Activated CD4-positive, alpha-beta T cell treated with anti-CD3 and anti-CD28 coated beads for 24 hours (primary cell): ENCODE measurements at places on chromosomes 1 and 21.

DNA sequence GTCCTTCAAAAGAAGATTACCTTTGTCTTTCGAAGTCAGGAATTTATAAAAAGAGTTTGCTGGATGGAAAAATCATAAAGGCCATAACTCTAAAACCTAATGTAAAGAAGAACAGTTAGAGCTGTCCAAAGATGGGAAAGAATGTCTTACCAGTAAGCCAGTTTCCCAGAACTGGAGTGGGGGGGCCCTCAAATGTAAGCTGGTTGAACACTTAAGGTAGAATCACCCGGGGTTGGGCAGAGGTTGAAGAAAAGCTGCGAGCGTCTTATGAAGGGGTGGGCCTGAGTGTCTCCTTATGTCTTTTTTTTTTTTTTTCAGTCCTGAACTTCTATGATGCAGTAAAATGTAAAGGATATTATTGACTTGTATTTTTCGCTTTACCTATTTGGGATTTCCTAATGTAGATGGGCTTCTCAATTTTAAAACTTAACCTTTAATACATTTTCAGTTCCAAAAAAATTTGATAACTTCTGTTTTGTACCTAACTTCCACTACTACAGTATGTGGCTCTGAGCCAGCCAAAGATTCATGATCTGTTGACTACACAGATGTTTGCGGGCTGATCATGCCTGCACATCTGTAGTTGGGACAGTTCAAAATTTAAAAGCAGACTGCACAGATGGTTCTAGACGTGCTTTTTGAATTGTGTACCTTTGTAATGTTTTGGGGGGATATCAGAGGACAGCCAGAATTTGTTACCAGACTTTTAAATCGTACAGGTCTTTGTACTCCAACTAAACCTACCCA is 43.6 kb downstream of the NFYC start:
- DNase-seq: no peak

- DNase-seq: no peak
These were observed 57.9 kb downstream of the FGGY start for GRCh38 chr1:59354709-59355337.

GRCh38 chr21:25965951-25966707 is 204.4 kb downstream of the APP start:
- DNase-seq: no peak

- no peak for DNase-seq
These were observed 210.2 kb downstream of the GREM2 start for GRCh38 chr1:240401731-240402130.

- DNase-seq: no peak
These were observed 18.0 kb upstream of the YTHDF2 start for GRCh38 chr1:28718586-28719331.

DNA sequence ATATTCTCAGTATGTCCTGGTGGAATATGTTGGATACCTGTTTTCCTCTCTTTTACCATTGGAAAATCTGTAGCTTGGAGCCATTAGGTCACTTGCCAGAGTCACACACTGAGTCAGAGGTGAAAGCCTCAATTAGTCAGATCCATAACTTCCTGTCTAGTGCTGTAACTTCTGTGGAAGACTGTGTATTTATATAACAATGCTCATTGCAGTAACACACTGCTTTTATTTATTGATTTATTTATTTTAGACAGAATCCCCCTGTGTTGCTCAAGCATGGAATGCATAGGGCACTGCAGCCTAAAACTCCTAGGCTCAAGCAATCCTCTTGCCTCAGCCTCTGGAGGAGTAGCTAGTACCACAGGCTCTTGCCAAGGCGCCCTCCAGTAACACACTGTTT is 1.3 kb upstream of the DOCK7 start:
- DNase-seq: no peak

DNA sequence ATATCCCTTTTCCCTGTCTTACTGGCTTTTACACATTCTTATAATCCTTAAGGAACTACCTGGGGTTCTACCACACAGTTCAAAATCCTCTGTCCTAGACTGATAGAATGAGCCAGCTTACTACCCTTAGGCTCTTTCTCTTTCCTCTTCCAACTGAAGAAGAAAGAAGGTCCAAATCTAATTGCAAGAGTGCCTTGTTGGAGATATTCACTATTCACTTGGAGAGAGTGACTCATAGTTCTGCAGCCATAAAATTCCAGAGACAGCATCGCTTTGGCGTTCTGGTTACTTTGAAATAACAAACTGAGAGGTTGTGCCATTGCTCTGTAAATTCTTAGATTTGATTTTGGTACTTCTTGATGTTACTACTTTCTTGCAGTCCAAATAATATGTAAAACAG is 4.2 kb downstream of the CADM3 start:
- DNase-seq: no peak

DNA sequence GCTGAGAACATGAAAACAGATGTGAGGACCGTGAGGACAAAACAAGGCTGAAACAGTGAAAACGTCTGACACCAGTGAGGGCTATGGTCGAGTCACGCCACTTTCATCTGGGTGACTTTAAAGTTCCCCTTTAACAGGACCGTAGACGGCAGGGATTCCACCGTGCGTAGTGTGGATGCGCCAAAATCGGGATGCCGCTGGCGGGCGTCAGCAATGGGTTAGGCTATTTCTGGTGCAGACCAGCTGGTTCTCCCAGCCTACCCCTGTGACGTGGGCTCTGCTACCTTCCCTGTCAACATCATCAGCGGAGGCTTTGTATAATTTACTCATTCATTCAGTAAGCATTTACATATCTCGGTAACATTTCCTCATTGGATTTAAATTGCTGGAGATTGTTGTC is 246.6 kb upstream of the AJAP1 start:
- DNase-seq: no peak

DNA sequence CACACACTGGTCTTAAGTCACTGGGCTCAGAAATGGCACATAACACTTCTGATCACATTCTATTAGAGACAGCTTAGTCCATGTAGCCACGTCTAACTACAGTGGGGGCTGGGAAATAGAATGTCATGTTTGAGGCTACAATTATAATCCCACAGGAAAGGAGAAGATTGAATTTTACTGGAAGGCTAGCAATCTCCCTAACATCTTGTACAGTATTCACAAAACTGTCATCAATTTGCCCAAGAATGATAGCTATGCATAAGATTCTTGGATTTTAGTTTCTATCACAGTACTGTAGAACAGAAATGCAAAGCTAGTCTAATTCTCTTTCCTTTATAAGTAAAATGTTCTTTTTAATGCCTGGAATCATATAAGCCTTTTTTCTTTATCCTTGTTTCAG is 12.7 kb upstream of the ZMYM6 start:
- no peak for DNase-seq

- DNase-seq: no peak
These were observed 16.6 kb upstream of the AJAP1 start for GRCh38 chr1:4637616-4638344.

GRCh38 chr21:37337831-37338230 is 28.7 kb upstream of the DYRK1A start:
- DNase-seq: no peak
